Inflammatory macrophage treated with lipopolysaccharide for 1 hour (primary cell): ENCODE measurements at places on chromosomes 5 and 9.
A peak's percentile ranks its signal among the peaks of the same experiment; 100 is the strongest.

DNA sequence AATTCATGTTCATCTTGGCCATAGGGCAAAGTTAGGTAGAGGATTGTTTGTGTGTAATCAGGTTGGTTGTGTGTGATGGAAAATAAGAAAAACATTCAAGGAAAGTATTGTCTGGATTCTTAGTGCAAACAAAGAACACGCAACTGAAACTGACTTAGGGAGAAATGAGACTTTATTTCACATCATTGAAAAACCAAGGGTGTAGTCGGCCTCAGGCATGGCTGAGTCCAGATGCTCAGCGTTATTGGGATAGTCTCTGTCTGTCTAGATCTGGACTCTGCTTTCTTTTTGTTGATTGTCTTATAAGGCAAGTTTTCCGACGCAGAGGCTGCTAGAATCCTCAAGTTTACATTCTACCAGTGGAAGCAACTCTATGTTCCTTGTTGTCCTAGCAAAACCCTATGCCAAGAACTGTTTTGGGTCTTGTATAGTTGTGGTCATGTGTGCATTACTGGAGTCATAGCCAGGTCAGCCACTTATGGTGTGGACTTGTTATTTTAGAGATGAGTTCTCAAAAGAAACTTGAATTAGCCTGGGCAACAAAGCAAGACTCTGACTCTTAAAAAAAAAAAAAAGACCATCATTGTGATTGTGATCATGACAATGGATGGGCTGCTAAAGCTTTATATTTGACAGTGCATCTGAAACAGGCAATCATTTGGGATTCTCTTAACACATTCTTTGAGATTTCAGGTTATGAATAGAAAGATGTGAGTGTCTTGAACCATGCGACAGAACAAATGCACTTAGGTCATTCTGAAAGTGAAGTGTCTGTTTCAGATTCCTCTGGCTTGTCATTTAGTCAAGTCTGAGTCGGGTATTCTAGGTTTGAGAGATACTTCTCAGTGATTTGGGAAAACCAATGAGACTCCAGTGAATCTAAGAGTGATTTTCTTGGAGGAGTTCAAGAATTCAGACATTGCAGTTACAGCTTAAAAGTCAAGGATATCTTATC, 82.6 kb downstream of the DOCK2 start:
- no peak for DNase-seq

- DNase-seq = no peak
Observed at GRCh38 chr9:121278477-121279261, 10.7 kb downstream of the GSN start.

DNA sequence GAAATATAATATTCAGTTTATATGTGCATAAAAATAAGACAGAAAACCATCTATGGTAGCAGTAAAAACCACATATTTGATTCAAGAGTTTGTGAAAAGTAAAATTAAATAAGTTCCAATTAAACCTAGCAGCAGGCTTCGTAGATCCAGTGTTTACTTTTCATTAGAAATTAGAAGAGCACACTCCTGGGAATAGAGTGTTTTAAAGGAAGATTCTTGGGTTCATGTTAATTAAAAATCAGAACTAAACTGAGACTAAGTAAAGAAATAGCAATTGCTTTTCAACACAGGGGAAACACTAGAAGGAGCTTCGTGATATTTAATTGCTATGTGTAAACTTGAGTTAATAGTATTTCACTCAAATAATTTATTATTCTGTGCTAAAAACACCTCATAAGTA, 1097.8 kb upstream of the CDH18 start:
- DNase-seq = no peak

- no peak for DNase-seq
Observed at GRCh38 chr9:10230512-10230911, 382.3 kb downstream of the PTPRD start.

DNA sequence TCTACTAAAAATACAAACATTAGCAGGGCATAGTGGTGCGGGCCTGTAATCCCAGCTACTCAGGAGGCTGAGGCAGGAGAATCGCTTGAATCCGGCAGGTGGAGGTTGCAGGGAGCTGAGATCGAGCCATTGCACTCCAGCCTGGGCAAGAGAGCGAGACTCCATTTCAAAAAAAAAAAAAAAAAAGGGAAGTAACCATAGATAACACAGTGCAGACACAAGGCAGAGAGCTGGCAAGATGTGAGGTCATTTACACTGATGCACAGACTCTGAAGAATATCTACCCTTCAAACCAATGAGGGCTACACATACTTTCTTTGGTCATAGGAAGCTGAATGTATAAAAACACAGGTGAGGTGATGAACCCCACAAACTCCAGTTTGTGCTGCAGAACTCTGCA, 131.9 kb downstream of the DCP2 start:
- no peak for DNase-seq

GRCh38 chr5:127330116-127330515, 39.5 kb downstream of the MEGF10 start:
- DNase-seq = no peak

DNA sequence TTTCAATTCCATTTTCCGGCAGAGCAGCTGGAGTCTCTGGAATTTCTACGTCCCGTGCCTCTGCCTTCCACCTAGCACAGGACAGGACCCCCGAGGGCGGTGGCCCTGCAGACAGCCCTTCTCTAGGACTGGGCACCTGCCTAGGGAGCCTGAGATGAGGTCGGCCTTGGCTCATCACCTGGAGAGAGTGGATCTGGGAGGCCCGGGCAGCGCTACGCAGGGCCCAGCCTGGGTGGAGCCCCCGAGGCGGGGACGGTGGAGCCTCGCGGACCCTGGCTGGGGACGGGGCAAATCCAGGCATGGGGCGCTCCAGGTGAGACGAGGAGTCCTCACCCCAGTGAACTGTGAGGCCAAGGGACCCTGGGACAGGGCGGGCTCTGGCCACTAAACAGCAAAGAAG, 114.5 kb downstream of the MTRR start:
- no peak for DNase-seq

DNA sequence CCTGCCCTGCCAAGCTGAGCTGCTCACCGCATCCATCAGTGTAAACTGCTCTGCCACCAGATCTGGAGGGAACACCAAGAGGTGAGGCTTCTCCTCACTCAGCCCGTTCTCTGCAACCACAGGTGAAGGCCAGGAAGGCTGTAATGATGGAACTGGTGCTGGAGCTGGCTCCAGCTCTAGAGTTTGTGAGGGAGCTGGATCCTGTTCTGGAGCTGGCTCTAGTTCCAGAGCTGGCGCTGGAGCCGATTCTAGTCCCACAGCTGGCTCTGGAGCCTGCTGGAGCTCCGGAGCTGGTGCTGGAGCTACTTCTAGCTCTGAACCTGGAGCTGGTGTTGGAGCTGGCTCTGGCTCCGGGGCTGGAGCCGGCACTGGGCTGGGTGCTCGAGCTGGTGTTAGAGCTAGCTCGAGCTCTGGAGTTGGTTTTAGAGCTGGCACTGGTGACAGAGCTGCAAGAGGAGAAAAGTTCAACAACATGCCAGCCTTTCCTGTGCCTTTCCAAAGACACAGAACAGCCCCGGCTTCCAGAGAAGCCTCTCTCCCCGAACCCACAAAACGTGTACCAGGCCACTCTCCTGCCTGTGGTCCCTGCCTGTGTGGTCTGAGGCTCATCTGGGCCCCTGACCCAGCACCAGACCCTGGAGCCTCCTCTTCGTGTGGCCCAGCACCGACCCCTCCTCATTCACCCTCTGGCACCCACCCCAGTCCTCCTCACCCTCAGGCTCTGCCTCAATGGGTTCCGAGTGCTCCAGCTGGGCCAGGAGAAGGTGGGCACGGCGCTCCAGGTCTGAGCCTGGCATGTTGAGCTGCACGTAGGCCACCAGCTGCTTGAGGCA, 12.9 kb downstream of the RALGDS start:
- no peak for DNase-seq

- no peak for DNase-seq
Observed at GRCh38 chr5:111308951-111309350, 84.8 kb downstream of the CAMK4 start.

DNA sequence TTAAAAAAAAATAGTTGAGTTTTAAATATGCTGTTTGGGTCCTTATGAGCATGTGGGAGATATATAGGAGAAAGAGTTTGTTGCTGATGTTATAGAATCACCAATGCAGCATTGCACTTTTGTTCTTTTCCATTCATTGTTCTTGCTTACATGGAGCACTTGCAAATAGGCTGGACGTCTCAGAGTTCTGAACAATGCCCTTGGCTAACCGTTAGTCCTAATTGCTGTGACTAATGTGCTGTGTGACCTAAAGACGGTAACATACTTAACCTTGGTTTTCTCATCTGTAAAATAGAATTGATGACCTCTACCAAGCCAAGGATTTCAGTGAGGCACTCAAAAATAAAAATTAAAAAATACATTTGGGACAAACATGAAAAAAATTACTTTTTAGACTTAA, 29.8 kb downstream of the PIK3R1 start:
- no peak for DNase-seq

GRCh38 chr9:6640268-6641051, 5.1 kb downstream of the GLDC start:
- DNase-seq = no peak

GRCh38 chr5:159402856-159403255, 72.6 kb upstream of the IL12B start:
- DNase-seq = peak; percentile 91

DNA sequence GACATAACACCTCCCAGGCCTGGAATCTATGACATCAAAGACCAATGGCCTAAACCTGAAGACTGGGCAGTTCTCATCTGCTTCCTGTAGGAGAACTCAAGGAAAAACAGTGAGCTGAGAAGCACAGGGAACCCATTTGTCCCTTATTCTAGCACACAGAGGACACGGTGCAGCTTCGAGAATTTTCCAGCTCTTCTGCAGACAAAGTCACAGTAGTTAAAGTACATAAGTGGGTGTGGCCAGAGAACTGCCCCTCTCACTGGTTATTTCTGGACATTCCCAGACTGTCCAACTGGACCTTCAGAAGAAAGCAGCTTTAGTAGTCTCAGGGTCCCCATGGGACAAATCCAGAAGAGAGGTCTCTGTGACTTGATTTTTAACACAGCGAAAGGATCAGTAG, 114.6 kb downstream of the KLHL3 start:
- no peak for DNase-seq

DNA sequence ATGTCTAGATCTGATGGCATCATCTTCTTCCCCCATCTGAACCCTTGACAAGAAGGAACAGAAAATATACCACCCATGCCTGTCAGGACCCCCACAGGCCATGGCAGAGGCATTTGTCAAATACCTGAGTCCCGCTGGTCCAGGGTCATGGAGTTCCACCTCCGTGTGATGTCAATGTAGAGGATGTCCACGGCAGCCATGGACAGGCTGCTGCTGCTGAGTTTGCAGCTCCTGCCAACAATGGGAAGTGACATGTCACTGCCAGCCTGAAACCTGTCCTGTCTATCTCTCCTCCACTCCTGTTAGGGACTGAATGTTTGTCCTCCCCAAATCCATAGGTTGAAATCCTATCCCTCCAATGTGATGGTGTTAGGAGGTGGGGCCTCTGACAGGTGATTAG, 208.8 kb downstream of the DAB2IP start:
- DNase-seq = no peak

DNA sequence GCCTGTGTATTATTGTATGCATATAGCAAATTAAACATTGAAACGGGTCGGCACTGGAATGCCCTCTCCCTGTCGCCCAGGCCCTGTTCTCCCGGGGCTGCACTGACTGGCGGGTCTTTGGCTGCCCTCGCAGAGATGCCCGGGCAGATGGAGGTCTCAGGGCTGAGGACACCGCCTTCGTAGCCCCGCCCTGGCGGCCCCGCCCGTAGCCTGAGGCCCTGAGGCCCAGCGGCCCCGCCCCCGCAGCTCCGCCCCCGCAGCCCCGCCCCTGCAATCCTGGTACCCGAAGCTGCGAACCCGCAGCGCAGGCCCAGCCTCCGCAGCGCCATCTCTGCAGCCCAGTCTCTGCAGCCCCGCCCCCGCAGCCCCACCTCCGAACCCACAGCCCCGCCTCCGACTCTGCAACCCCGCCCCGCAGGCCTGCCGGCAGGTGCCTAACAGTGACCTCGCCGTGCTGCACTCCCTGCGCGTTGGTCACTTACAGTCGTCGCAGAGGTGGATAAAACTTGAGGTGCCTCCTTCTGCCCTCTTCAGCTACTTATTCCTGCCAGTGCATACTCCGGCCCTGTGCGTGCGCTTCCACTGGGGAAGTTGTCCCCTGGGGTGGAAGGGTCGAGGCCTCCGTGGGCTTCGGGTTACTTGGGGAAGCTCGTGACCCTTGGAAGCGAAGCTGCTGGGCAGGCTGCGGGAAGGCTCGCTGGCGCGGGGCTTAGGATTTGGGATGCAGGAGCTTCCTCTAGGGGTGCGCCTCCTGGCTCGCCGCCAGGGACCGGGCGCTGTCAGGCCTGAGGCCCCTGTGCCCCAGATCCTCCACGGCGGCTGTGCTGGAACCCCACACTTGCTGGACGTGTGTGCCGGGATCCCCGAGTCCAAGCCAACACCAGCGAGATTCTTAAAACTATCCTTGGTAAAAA, 72.3 kb downstream of the ICE1 start:
- no peak for DNase-seq

GRCh38 chr5:107919361-107919760, 248.6 kb upstream of the EFNA5 start:
- DNase-seq = no peak

DNA sequence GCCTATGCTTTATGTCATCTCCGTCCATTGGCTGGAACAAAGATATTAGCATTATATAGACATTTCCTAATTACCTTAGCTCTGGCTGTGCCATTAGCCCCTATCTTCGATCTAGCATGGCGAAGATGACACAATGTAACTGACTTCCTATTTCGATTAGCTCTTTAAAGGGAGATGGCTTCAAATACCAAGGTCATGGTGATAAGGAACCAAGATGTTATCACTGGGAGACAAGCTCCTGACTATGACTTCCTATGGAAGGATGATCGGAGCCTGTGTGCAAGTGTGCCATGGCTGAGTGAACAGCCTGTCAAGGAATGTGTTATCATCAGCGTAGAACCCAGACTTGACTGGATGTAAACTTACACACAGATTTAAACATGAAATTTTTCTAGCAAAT, 602.1 kb downstream of the PSAT1 start:
- no peak for DNase-seq

DNA sequence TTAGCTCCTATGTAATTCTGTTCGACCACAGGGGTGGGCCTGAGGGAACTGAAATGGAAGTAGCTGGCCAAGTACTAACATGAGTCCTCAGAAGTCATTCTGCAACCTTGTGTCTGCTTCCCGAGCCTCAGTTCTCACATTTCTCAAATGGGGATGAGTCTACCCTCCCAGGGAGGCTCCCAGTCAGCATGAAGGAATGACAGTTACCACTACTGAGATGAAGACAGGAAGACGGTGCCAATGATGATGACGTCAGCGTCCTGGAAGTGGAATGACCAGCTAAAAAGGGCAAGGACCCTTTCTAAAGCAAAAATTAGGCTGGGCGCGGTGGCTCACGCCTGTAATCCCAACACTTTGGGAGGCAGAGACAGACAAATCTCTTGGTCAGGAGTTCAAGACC, 6.8 kb downstream of the PIP5KL1 start:
- DNase-seq = no peak

DNA sequence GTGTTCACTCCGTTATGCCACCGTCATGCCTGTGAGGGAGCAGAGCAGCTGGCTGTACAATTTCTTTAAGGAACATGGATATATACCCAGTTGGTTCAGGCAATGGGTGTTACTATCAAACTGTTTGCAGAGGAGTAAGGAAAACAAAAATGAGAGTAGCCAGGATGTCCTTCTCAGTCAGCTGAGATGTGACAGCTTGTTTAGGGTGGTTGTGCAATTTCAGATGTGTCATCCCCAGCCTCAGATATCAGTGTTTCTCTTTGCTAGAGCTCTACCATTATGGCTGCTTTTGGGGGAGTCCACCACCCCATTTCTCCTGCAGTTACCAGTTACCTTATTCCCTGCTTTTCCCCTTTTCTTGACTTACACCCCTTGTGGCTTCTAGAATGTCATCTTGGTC, 135.2 kb upstream of the SLC24A2 start:
- DNase-seq = peak; percentile 34
